Suppressor macrophage (primary cell): ENCODE measurements at places on chromosomes 1 and 21.

DNA sequence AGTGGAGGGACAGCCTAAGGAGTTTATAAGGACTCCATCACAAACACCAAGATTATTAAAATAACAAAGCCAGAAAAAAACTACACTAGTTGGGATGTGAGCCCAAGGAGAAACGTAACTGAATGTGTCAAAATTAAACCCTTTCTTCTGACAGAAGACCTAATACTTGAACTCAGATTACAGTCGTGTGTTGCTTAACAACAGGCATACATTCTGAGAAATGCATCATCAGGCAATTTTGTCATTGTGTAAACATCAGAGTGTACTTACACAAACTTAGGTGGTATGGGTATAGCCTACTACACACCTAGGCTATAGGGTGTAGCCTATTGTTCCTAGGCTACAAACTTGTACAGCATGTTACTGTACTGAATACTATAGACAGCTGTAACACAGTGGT is 23.4 kb downstream of the DSTYK start:
- DNase-seq, result no peak

DNA sequence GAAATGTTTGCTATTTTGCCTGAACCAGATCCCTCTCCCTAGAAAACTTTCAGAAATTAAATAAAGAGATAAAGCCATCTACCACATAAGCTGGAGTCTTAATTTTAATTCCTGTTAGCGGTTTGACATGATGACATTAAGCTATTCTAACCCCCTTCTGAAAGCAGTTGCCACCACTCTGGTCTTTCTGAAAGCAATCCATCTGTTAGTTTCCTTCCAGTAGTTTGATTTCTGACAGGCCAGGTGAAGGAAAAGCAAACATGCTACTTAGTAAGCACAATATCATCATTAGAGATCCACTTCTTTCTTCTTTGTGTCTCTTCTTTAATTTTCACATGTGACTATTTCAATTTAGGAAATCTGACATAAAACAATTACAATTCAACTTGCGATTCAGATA is 39.9 kb downstream of the RGL1 start:
- no peak for DNase-seq

DNA sequence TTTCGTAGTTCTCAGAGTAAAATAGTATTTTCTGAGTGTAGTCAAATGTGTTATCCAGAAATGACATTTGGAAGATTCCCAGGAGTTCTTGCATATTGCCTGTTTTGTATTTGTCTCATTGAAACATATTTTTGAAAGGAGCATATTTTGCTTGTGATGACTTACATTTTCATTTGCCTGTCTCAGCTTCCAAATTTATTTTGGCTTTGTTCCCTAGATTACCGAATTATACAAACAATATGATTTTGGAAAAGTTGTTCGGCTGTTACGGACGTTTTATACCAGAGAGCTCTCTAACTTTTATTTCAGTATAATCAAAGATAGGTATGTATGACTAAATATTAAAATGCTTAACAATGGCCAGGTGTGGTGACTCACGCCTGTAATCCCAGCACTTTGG is 46.0 kb downstream of the IARS2 start:
- DNase-seq, result no peak

DNA sequence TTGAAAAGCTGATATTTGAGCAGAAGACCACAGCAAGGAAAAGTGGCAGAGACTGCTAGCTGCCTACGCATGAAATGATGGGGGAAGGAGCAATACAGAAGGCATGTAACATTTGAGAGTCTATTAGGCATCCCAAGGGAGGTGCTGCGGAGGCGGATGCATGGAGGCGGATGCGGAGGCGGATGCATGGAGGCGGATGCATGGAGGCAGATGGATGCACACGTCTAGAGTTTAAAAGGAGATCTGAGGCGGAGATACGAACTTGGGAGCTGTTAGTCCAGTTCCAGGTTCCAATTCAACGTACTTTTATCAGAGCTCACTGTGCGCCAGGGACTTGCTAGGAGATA is 744 bp upstream of the DDX20 start:
- no peak for DNase-seq

GRCh38 chr21:29166323-29166722 is 35.9 kb downstream of the MAP3K7CL start:
- peak; percentile 27 for DNase-seq

GRCh38 chr1:223033658-223034057 is 109.4 kb downstream of the TLR5 start:
- no peak for DNase-seq

GRCh38 chr1:12296623-12297022 is 66.8 kb downstream of the VPS13D start:
- peak; percentile 14 for DNase-seq
